ENCODE measurements at places on chromosomes 12 and 14.

DNA sequence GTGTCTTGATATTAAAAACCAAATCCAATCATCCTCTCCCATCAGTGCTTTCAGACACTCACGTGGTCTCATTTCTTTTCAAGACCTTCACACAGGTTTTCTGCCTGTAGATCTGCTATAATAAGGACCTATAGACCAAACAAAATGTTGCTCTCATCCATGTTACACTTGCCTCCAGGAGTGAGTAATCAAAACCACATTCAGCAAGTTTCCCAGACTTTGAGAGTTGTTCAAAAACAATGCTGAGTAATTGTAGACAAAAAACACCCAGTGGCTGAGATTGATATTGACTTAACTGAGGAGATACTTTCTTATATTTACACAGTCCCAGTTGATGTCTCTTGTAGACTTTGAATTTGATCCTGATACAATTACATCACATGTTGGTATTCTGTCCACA is 383.1 kb downstream of the TMEM132D start:
- no peak for DNase-seq

- DNase-seq: no peak
These were observed 103.8 kb upstream of the HMGA2 start for GRCh38 chr12:65720136-65721130.

DNA sequence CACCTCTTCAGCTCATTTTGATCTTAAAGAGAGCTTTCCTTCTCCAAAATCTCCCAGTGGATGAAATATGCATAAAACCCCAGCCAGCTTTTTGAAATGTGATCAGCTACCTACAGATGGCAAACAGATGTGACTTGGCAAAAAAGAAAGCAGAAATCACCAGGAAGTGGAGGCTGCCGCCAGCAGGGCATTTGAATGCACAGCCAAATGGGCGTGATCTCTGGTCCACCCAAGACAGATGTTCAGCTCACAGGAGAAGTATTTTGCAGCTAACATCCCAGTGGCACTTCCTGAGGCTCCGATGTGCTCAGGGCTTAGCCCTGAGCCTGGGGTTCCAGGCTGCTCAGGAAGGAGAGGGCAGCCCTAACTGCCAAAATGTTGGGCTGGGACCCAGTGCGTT is 78.3 kb downstream of the LGMN start:
- DNase-seq: no peak

DNA sequence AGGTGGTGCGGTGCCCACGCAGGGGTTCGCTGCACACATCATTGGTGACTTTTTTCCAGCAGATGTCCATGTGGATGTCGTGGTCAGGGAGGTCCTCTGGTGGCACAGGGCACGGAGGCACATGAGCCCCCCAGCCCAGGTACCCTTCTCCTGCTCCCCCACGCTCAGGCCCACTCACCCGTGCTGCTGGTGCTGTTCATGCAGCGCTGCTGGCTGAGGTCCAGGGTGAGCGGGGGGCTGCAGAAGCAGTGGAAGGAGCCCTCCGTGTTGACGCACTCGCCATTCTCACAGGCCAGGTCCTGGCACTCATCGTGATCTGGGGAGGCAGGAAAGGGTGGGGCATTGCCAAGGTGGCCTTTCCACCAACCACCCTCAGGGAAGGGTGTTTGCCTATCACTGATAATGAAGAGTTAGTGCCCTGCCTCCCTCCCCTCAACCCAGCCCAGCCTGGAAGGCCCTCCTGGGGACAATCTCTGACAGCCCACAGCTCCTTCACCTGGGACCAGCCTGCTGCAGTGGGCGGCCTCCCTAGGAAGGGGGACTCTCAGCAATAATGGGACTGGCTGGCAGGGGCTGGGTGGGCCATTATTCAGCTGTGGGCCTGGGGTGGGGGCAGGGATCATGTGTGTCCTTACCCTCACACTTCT is 9.8 kb downstream of the ISCA2 start:
- no peak for DNase-seq

DNA sequence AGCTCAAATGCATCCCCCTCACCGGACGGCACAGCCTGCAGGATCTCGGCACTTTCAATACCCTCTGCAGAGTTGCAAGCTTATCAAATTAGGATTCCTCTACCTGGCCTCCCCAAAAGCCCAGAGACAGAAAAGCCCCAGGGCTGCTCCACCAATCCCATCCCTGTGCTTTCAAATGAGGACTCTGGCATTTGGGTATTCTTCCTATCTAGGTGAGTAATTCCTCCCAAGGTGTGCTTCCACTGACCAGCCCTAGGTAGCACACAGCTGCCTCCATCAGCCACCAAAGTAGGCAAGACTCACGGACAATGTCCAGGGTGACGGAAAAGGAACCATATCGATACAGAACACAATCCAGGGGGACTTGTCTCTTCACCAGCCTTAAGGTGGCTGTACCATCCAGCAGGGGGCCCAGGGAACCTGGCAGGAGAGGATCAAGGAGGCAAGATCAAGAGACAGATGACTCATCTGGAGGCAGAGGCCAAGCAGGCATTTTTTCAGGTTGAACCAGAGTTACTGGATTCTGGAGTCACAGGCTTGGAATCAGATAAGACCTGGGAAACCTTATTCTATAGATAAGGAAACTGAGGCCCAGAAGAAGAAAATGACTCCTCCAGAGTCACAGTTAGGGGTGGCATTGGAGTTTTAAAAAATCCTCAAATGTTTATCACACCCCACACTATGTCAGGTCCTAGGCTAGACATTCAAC is 9.9 kb downstream of the PMEL start:
- no peak for DNase-seq

DNA sequence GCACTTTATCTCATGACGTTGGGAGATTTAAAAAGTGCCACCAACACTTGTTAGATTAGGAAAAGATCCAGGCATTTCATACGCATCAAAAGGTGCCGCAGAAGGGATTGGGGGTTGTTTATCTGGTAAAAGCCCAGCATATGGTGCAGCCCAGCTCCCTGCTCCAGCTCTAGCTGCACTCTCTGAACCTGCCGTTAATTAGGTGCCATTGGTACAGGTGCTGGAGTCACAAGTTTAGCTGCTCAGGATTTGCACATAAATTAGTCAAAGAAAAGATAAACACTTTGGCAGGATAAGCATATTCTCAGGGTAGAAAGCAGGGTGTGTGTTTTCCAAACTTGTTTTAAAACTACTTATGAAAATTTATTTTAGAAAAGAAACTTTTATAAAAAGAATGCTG is 932.6 kb upstream of the TMEM132C start:
- DNase-seq: no peak

GRCh38 chr14:30584058-30584630 is 25.2 kb downstream of the G2E3 start:
- no peak for DNase-seq

- no peak for DNase-seq
These were observed 68.4 kb downstream of the CRACR2A start for GRCh38 chr12:3684449-3685051.

DNA sequence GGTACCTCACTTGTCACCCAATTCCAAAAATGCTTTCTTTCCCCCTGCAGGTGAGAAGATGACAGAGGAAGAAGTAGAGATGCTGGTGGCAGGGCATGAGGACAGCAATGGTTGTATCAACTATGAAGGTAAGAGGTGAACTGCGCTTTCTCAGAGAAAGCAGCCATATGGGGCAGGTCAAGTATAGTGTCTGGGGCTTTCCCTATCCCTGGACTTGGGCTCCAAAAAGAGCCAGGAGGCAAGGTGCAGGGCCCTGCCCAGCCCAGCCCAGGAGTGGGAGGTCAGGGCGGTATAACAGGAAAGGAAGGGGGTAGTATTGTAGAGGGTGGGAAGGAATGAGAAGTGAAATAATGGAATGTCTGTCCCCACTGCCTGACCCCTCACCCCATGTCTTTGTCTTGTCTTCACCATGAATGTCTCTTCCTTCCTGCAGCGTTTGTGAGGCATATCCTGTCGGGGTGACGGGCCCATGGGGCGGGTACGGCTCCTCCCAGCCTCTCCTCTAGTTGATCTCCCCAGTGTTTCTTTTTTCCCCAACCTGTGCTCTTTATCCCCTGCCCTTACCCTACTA is 2.1 kb downstream of the MYL6 start:
- DNase-seq: no peak

GRCh38 chr14:102575160-102575845 is 17.1 kb upstream of the RCOR1 start:
- DNase-seq: no peak

DNA sequence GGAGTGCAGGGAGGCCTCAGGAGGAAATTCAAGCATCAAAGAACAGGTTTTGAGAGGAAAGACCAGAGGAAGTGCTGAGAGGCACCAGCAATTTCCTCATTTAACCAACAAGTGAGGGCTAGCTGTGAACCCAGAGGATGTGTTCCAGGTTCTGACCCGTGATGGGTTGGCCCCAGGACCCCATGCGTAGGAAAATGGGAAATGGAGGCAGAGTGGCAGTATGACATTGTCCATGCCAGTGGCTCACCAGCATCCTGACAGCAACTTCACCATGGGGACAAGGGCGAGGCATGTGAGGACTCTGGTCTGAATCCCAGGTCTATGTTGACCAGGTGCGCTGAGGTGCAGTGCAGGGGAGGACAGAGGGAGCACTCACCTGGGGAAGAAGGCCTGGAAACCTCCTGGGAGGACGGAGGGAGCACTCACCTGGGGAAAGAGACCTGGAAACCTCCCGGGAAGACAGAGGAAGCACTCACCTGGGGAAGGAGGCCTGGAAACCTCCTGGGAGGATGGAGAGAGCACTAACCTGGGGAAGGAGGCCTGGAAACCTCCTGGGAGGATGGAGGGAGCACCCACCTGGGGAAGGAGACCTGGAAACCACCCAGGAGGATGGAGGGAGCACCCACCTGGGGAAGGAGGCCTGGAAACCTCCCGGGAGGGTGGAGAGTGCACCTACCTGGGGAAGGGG is 6.7 kb upstream of the CACNA2D4 start:
- no peak for DNase-seq

DNA sequence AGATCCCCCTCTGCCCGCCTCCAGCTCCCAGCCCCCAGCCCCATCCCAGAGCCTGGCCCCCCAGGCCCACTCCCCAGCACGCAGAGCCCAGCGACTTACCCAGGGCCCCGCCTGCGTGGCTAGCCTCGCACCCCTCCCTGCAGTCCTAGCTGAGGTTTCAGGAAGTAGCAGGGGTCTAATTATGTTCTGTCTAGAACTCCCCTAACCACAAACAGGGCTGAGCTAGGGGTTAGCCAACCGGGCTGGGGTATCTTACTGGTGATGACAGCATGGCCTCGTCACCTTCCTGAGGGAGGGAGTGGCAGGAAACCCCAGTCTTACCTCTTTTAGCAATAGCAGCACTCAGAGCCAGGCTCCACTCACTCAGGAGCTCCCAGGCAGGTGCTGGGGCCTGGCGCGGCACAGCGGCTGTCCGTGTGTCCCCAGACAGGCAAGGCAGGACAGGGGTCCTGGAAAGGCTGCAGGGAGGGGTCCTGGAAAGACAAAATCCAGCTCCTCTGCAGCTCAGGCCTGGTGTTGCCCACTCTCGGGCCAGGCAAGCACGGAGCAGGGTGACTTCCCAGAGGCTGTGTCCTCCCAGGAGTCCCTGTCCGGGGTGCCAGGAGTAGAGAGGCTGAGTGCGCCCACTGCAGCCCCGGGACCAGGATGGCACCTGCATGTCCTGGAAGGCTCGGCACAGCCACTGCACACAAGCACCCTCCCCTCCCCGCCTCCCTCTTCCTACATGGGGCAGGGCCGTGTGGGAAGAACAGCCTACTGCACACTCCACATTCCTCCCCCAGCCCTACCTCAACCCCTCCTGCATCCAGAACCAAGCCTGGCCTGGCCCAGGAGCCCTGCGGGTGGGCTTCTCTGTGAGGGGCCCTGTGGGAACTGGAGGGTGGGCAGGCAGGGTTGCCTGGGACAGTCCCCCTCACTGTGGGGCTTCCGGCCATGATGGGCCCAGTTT is at the start of gene GPR132:
GPR132 (minus strand) TSS at position 151 of the 949 bp plus-strand sequence. CDS start 10,010 bp downstream, outside the sequence.
- DNase-seq: no peak

GRCh38 chr14:94640721-94641631 is 28.8 kb downstream of the SERPINA3 start:
- DNase-seq: no peak

DNA sequence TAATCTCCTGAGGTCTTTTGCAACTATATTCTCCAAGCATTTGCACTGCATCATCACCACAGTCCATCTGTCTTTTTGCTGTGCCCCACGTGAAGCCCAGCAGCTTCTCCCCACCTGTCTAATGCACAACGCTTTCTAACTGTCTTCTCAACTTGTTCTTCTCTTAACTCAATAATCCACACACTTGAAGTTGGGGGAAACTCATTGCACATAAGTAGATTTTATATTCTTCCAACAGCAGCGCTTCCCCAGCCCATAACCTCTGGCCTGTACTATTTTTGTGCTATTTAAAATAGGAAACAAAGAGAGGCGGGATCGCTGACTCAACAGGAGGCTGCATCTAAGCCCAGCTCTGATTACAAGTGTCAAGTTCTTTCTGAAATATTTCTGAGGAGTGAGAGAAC is 226.7 kb downstream of the GXYLT1 start:
- no peak for DNase-seq

DNA sequence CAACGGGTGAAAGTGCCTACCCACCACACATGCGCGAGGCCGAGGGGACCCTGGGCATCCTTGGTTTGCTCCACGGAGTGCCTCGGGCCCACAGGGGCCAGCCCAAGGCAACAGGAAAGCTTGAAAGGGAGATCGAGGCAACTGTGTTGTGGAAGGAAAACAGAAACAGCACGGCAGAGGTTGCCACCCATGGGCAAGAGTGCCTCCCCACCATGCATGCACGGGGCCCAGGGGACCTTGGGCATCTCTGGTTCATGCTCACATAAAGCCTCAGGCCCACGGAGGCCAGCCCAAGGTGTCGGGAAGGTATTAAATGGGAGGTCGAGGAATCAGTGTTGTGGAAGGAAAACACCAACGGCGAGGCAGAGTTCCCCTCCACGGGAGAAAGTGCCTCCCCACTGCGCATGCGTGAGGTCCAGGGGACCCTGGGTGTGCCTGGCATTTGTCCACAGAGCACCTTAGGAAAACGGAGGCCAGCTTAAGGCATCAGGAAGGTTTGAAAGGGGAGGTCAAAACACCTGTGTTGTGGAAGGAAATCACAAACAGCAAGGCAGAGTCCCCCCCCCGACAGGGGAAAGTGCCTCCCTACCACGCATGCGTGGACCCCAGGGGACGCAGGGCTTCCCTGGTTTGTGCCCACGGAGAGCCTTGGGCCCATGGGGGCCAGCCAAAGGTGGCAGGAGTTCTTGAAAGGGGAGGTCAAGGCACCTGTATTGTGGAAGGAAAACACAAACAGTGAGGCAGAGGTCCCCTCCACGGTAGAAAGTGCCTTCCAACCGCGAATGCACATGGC is 367.3 kb downstream of the ALG10 start:
- no peak for DNase-seq

GRCh38 chr12:92036061-92036620 is 109.5 kb downstream of the BTG1 start:
- DNase-seq: no peak

GRCh38 chr12:11824736-11825135 is 175.3 kb downstream of the ETV6 start:
- DNase-seq: no peak

Data from WTC11 (cell line).